ENCODE measurements at places on chromosomes 16 and 17.
A peak's percentile ranks its signal among the peaks of the same experiment; 100 is the strongest.

DNA sequence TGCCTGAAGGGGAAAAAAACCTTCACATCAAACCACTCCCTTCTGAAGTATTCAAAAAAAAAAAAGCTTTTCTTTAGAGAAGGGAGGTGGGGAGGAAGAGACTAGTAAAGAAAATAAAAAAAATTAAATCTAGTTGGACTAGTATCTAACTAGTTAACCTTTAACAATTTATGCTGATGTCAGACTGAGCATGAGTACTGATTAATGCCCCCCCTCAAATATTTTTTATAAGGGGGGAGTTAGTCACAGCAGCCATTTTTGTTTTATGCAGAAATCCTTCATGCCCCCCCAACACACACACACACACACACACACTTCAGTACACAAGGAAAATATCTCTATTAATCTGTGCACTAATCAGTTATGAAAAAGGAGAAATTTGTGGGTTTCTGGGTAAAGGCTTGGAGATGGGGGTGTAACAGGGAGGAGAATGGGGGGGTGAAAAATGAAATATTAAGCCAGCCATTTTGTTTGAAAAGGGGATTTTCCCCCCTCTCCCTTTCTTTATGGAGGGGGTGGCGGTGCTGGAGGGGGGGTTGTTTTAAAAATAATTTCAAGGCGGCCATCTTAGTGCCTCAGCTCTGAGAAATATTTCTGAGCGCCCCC lies 4.7 kb upstream of the CHD3 start:
- no peak for DNase-seq

DNA sequence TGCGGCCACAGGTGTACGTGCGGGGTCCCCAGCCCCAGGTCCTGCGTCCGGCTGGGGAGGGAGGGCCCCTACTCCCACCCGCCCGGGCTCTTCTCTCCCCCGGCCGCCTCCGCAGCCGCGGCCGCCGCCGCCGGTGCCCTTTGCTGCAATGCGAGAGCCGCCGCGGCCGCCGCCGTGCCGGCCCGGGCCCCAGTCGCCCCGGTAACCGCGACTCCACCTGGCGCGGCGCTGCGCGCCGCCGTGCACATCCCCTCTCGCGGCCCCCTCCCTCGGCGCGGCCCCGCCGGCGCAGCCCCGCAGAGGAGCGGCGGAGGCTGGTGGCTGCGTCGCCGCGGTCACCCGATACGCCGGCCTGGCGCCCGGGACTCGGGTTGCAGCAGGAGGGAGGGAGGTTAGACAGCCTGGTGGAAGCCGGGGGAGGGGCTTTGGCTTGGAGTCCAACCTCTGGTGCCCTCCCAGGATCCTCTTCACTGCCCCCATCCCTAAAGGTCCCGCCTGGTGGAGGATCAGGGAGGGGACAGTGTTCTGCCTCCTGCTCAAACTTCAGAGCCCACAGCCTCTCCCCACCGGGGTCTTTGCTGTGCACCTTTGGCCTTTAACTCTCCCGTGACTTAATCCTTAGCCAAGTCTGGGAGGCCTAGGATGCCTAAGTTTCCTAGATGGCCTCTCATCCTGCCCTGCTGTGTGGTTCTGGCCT lies 32.9 kb downstream of the SRCIN1 start:
- DNase-seq: peak; percentile 30

GRCh38 chr16:72739577-72739976 lies 308.4 kb downstream of the ZFHX3 start:
- DNase-seq: no peak

DNA sequence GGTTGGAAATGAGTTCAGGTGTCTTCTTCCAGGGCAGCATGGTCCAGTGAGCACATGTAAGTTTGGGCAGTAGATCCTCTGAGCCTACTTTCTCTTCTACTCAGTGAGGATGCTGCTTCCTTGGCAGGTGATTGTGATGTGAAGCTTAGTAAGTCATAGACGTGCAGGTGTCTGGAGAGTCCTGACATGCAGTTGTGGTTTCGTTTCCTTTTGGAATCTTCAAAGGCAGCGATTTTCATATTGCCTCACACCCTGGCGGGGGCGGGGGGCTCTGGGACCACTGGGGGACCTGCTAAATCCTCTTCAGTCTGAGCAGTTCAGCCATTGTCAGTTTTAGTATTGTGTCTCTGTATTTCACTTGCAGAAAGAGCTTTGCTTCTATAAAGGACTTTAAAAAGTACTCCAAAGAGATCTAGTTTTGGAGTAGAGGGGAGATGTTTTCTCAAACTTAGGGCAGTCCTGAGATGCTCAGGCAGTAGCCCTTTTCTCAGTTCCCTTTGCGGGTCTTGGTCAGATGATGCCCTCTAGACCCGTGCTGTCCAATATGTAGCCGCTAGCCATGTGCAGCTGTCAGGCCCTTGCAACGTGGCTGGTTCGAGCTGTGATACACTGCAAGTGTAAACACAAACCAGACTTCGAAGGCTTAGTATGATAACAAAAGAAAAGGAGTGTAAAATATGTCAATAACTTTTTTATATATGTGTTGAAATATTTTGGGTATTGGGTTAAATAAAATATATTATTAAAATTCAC lies 4.0 kb upstream of the CDK5R1 start:
- no peak for DNase-seq

- DNase-seq: no peak
Measured at GRCh38 chr16:20660325-20660724, 37.2 kb downstream of the ACSM1 start.

- no peak for DNase-seq
Measured at GRCh38 chr17:79632432-79632735, 21.5 kb upstream of the RBFOX3 start.

DNA sequence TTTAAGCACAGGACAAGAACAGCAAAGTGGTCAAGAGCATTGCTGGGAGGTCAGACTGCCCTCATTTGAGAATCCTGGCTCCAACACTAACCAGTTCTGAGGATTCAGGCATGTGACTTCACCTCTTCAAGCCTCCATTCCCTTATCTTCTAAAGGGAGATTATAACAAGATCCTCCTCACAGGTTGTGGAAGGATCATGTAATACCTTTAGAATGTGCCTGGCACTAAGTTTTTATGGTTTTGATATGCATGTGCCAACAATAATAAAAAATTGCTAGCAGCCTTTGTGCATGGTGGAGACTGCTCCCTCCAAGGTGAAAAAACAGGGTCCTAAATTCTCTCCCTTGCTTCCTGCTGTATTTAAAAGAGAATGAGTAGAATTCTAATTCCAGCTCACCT lies 36.0 kb upstream of the ADAMTS18 start:
- DNase-seq: no peak

DNA sequence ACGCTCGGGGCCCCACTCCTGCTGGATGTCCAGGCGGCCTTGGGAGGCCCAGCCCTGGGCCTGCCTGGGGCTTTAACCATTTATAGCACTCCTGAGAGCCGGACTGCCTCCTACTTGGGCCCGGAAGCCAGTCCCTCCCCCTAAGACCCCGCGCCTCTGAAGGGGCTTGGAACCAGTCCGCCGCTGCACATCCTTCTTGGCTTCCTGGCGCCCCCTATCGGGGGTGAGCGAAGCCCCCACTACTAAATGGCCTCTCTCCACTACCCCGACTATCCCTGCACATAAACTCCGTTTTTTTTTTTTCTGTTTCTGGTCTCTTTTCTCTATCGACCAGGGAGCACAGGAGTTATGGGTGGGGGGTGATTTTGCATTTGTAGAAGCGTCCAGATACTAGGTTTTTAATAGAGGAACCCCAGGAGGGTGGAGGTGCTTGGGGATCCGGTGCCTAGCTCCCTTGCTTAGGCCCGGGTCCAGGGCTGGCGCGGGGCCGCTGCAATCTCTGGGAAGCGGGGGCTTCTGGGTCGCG lies 633 bp upstream of the NOL3 start:
- DNase-seq: peak; percentile 48

DNA sequence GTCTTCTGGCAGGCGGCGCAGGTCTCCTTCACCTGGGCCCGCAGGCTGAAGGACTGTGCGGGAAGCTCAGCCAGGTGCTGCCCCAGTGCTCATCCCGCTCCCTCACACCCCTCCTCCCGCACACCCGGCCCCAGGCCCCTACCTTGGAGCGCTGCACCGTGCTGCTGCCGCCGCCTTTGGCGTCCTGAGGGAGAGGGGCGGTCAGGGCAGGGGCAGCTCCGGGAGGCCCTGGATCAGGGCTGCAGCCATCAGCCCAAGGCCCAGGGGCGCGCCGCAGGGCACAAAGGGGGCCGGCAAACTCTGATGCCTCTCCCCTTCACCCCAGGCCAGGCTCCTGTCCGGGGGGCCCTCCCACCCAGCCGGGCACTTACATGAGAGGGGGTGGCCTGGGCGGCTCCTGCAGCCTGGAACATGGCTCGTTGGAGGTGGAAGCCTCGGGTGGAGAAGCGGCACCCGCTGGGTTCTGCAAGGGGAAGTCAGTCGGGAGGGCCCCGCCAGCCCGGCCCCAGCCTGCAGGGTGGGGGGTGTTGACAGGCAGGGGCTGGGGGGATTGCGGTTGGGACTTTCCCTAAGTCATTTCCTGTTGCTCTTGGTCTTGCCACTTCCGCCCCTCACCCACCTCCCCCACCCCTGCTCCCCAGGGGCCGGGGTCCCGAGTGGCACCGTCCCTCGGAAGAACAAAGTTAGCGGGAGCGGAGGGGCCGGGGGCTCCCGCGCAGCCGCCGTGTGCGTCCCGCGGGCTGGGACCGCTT lies 863 bp downstream of the LIMD2 start:
- no peak for DNase-seq

Data from NCI-H524 (cell line).